Brain (organoid and tissue), 16 donors: ENCODE measurements at places on chromosomes 7 and 10.

- no peak for DNase-seq
These were observed 37.3 kb upstream of the PRKAR2B start for GRCh38 chr7:107007007-107007891.

DNA sequence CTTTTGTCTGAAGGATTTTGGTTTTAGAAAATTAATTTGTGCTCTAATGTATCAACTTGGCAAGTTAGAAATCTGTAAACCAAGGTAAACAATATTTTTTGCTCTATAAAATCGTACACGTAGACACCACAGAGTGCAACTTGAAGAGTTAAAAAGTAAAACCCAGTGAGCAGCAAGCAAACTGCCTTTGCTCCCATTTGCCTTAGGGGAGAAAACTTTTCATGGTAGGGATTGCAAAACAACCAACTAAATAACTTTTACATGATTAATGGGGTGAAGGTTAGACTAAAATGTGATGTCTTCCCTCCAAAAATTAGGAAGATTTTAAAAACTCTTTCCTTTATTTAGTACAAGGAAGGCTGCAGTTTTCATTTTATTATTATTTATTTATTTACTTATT lies 224.2 kb upstream of the LYZL1 start:
- DNase-seq = no peak

DNA sequence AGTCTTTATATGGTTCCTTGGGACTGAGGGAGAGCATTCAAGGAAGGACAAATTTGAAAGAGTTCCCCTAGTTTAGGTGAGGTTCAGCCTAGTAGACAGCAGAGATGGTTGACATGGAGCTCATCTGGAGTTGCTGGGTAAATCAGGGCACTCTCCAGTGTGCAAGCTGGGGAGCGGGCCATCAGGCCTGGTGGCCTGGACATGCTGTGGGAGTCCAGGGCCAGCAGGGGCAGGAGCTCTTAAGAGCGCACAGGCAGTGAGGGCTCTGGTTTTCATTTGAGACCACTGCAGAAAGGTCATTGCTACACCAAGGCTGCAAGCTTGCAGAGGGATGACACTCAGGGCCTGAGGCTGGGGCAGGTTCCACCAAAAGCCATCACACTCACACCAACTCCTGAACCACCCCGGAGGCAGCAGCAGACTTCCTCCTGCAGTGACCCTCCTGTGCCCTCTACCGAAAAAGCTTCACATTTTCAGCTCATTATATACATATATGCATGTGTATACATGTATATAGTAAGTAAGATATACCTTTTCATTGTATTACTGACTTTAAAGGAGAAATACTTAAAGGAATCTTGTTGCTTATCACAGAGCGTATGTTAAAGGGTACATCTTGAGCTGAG lies 39.5 kb downstream of the STEAP1B start:
- DNase-seq = no peak

- DNase-seq = no peak
These were observed 526 bp upstream of the LAMTOR4 start for GRCh38 chr7:100148225-100148558.

- peak; percentile 45 for DNase-seq
These were observed 3.8 kb downstream of the RTKN2 start for GRCh38 chr10:62264702-62265436.

DNA sequence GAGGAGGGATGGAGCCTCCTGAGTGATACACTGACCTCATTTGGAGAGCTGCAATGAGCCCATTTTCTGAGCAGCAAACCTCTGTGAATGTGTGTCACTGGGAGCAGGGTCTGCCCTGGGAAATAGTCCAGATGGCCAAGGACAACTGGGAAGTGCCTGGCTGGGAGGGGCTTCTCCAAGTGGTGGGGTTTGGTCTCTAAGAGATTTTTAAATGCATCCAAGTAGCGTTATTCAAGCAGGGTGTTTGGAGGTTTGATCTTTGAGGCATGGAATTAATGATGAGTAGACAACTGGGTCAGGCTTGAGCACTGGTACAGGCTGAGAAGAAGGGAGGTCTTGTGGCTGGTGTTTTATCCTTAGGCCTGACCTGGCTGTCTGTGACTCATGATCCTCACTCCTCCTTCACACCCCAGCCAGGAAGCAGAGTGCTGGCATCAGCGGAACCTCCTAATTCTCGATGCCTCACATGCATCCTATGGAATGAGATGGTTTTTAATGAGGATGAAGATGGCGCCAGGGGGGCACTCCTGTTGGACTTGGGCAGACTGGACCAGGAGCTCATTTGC lies 3.3 kb downstream of the GOLGA7B start:
- no peak for DNase-seq

DNA sequence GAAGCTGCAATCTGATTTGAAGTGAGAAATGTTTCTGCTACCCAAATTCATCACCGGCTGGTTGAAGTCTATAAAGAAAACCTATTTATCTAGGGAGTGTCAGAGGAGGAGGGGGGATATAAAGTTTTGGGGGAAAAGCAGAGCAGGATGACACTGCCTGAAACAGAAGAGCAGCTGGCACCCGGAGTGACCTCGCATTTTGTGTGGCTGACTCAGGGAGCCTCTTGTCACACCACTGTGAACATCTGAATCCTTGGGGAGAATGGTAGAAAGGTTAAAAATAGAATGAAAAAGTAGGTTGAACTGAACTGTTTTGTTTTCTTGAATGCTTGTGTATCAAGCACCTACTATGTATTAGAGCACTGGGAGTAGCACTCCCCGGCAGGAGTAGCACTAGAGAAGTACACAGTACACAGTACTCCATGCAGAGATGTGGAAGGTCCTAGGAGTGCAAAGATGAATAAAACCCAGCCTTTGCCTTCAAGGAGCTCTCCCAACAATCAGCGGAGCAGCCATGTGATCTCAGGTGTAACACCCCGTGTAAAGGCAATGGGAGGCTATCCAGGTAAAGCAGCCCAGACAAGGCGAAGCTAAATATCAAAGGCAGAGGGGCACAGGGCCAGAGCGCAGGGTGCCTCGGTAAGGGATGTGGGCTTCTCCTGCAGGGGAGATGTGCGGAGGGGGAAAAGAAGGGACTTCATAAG lies 13.5 kb downstream of the CRTAC1 start:
- no peak for DNase-seq

DNA sequence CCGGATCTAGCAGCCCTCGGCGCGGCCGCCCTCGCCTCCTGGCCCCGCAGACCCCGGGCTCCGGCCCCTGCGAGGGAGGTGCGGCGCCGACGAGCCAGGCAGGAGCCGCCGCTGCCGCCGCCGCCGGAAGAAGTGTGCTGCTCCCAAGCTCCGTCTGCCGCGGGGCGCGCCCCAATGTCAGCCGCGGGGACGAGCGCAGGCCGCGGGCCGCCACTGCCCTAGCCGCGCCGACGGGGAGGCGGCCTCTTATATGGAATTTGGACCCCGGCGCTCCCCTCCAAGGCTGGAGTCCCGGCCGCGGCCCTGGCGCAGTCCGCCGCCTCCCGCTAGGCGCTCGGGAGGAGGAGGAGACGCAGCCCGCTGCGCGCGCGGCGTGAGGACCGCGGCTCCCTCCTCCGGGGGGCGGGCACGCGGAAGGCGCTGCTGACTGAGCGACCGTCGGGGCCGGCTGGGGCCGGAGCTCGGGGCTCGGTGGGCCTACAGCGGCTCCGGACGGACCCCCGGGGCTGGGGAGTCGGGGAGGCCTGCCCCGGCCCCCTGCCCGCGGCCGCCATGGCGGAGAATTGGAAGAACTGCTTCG lies at the start of gene TRIM8:
Gene TRIM8 (plus strand): TSS at position 414 of the 580 bp plus-strand sequence. CDS start 139 bp downstream, at position 553.
- peak; percentile 59 for DNase-seq

DNA sequence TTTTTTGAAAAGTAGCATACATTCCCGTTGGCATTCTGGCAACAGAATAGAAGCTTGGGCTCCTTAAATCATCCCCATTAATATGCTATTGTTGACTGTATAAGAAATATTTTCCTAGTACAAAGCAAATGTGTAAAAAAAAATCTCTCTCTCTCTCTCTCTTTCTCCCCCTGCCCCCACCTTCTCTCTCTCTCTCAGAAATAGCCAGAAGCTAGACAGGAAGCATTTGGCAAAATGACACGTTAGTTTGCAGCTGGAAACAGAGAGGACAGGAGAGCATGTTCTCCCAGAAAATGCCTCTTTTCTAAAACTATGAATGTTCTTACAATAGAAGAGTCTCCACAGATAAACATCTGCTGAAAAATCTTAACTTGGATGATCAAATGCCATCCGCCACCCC lies 59.6 kb upstream of the AKR1E2 start:
- DNase-seq = no peak

- no peak for DNase-seq
These were observed 39.7 kb upstream of the ANTXRL start for GRCh38 chr10:46247181-46247475.

GRCh38 chr10:51629934-51630639 lies 69.3 kb downstream of the CSTF2T start:
- peak; percentile 97 for DNase-seq

DNA sequence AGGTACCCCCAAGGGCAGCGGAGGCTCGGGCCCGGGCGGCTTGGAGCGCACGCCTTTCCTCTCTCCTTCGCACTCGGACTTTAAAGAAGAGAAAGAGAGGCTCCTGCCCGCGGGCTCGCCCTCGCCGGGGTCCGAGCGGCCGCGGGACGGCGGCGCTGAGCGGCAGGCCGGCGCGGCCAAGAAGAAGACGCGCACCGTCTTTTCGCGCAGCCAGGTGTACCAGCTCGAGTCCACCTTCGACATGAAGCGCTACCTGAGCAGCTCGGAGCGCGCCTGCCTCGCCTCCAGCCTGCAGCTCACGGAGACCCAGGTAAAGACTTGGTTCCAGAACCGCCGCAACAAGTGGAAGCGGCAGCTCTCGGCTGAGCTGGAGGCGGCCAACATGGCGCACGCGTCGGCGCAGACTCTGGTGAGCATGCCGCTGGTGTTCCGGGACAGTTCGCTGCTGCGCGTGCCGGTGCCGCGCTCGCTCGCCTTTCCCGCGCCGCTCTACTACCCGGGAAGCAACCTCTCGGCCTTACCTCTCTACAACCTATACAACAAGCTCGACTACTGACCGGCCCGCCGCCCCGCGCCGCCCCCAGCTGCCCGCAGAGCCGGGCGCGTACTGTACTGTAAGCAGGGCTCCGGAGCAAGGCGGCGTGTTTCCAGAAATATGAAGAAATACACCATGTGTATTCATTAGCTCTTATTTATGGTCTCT lies 1.8 kb downstream of the HMX2 start:
- peak; percentile 65 for DNase-seq

- no peak for DNase-seq
These were observed 268.3 kb downstream of the SKIDA1 start for GRCh38 chr10:21257191-21257590.

GRCh38 chr10:5034588-5034987 lies 30.9 kb upstream of the AKR1C2 start:
- DNase-seq = no peak

- DNase-seq = no peak
These were observed 42.1 kb downstream of the MDH2 start for GRCh38 chr7:76089865-76090475.

- DNase-seq = no peak
These were observed 53.2 kb downstream of the ADRB1 start for GRCh38 chr10:114096864-114097263.

GRCh38 chr10:72690071-72690755 lies 1.7 kb upstream of the MCU start:
- DNase-seq = no peak

GRCh38 chr7:35736725-35737124 lies 41.8 kb upstream of the HERPUD2 start:
- no peak for DNase-seq

GRCh38 chr7:130758429-130759056 lies 24.5 kb upstream of the KLF14 start:
- peak; percentile 83 for DNase-seq

DNA sequence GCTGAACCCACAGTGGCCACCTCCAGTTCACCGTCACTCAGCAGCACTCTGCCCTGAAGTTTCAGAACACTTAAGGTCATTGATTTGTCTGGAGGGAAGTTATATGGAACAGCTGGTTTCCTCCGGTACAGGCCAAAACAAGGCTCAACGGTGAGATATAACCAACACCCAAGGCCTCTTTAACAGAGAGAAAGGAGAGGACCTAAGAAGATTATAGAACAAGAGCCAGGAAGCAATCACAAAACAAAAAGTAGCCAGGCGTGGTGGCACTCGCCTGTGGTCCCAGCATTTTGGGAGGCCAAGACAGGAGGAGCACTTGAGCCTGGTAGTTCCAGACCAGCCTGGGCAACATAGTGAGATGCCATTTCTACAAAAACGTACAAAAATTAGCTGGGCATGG lies 290.7 kb downstream of the SKIDA1 start:
- DNase-seq = no peak

- no peak for DNase-seq
These were observed 1046.9 kb downstream of the DNAJB9 start for GRCh38 chr7:109616551-109617069.

DNA sequence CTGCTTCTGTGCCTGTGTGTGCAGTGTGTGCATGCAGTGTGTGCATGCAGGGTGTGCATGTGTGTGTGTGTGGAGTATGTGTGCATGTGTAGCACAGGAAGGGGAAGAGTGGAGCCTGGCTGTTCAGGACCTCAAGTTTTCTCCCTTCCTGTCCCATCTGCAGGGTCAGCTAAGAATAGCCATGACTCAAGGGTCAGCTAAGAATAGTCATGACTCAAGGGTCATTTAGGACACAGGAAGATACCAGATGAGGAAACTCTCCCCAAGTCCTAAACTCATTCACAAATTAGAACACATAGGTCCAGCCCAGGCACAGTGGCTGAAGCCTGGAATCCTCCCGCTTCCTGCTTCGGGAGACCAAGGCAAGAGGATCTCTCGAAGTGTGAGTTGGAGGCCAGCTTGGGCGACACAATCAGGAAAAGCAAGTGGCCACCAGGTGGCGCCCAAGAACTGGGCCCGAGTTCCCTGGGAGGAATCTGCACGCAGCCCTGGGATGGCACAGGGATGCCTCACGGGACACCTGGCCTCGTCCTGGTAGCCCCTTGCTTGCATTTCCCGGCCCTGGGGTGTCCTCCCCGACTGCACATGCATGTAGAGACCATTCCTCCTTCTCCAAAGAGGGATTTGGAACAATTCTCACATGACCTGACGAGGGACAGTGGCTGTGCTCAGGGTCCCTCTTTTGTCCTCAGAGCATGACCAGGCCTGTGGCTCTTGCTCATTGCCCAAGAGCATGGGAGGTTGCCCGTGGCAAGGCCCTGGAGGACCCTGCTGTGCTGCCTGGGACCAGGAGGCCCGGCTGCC lies 21.4 kb upstream of the VOPP1 start:
- DNase-seq = peak; percentile 42

DNA sequence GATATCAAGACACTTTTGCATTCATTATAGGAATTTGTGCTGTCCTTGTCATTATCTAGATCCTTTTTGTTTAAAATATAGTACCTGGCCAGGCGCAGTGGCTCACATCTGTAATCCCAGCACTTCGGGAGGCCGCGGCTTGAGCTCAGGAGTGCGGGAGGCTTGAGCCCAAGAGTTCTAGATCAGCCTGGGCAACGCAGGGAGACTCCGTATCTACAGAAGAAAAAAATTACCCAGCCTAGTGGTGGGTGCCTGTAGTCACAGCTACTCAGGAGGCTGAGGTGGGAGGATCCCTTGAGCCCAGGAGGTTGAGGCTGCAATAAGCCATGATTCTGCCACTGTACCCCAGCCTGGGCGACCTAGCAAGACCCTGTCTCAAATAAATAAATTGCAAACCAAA lies 621 bp upstream of the MORN4 start:
- no peak for DNase-seq
